ENCODE measurements at places on chromosomes 5 and 9.

DNA sequence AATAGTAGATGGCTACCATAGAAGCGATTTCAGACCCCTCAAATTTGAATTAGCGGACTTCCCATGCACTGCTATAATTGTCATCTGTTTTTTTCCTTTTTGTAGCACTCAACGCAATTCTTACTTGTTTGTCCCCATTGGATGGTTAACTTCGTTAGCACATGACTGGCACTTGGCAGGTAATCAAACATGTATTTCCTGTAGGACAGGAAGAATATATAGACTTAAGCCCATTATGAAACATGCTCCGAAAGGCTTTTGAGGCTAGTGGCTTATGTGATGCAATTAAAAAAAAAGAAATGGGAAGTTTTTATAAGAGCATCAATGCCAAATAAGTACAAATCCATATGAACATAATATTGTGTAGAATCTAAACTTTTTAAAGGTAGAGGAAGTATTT, 301.2 kb downstream of the PSAT1 start:
- no peak for DNase-seq

- DNase-seq: no peak
These were observed 183.2 kb downstream of the TLR4 start for GRCh38 chr9:117887383-117887782.

- no peak for DNase-seq
These were observed 43.0 kb upstream of the HSD17B4 start for GRCh38 chr5:119409235-119409815.

GRCh38 chr9:37730256-37730655, 23.3 kb upstream of the TRMT10B start:
- no peak for DNase-seq

DNA sequence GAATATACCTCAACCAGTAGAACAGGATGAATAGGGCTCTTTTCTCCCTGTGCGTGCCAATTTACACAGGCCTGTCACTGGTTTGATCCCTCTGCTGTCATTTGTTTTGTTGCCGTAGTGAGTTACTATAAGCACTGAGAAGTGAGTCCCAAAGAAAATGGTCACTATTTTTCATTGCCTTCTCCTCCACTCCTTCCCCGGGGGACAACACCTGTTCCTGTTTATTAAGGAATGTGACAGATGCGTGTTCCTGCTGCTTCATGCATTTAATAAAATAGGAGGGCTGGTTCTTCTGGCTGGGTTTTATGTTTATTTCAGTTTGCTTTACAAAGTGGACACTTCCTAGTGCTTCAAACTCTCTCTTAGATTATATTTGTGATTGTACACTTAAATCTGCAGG, 6.4 kb downstream of the THBS4 start:
- DNase-seq: no peak

DNA sequence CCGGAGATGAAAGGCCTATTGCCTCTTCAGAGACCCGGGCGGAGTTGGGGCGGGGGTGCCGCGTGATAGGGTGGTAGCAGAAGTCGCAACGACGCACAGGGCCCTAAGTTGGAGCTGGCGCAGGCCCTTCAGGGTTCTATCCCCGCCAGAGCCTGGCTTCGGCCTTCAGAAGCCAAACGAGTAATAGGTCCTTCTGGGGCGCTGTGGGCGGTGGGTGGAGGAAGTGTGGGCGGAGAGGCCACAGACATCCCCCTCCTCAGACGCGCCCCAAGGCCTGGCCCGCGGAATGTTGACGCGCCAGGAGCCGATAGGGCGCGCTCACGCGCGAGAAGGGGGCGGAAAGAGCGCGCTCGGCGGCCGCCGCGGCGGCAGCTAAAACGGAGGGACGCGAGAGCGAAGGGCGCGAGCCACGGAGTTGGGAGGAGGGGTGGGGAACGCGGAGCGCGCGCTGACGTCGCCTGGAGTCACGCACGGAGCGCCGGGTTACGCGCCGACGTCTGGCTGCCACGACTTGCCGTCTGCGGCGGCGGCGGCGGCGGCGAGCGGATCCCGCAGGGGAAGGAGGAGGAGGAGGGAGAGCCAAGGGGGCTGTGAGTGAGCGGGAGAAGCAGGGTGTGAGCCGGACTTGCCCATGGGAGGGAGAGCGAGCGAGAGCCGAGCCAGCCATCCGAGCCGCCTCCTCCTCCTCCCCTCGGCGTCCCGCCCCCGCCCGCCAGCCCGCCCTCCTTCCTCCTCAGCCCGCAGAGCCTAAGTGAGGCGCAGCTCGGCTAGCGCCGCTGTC, 6.4 kb upstream of the PURA start:
- peak; percentile 70 for DNase-seq

GRCh38 chr9:77616191-77616590, 31.9 kb downstream of the GNA14 start:
- DNase-seq: no peak

DNA sequence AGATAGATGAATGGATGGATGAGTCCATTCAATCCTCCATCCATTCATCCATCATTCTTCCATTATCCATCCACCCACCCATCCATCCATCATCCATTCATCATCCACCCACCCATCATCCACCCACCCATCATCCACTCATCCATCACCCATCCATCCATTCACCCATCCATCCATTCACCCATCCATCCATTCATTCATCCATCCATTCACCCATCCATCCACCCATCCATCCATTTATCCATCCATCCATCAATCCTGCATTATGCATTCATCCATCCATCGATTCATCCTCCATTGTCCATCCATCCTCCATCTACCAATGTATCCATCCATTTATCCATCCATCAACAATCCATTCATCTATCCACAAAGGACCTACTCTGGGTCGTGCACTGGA, 12.8 kb upstream of the PHYKPL start:
- DNase-seq: no peak

DNA sequence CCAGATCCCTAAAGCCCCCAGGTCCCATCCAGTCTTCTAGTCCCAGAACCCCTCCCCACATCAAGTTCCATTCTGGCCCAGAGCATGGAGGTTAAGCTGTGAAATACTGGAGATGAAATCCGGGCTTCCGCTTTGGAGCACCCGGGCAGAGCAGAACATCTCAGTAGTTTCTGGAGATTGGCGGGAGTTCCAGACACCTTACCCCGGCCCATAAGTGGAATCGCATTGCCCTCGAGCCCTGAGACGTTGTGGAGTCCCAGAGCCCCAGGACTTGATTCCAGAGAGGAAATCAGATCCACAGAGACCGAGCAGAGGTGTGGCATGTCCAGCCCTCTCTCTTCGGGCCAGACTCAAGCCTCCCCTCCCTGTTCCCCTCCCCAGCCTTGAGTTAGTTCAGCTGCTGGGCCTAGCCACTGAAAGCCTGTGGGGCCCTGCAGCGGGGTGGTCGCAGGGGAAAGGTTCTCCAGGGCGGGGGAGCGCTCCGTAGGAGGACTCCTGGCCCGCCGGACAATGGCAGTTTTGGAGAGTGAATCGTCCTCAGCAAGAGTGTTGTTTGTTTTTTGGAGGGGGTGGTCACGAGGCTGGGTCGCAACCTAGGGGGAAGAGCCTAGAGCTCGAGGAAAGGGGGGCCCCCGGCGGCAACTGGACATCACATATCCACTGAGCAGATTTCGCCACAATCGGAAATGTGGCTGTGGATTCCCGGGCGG, 1.0 kb upstream of the PAX5 start:
- no peak for DNase-seq

DNA sequence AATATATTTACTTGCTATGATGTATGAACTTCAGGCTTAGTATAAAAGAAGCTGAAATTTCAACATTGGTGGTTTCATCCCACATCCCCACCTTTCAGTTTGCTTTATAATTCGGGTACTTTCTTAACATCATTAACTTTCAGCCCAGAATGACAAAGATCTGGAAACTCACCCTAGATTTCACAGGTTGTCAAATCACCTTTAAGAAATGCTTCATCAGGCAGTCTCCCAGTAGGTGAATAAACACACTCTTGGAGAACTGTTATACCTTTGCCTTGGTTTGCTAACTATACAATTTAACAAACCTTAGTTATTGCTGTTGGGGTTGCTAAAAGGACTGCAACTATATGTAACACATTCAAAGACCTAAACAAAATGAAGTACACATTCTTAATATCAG, 54.4 kb downstream of the MLANA start:
- no peak for DNase-seq

Data from hematopoietic multipotent progenitor cell treated with erythropoietin and hydrocortisone succinate and interleukin-3 and kit ligand, for 17 days (in vitro differentiated cells).